Keratinocyte (primary cell): ENCODE measurements at places on chromosomes 3 and 15.

DNA sequence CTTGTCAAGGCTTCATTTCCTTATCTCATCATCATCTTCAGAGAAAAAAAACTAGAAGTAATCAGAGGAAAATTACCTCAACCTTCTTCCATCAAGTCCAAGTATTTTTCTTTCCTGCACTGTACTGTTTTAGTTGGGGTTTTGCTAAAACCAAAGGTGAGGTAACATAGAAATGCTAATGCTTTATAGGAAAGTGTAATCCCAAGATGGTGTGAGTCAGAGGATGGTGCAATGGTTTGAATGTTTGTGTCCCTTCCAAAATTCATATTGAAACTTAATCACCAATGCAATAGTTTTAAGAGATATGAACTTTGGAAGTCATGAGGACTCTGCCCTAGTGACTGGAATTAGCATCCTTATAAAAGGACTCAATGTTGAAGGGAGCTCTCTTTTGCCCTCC, 79.5 kb downstream of the KBTBD8 start:
- no peak for DNase-seq

DNA sequence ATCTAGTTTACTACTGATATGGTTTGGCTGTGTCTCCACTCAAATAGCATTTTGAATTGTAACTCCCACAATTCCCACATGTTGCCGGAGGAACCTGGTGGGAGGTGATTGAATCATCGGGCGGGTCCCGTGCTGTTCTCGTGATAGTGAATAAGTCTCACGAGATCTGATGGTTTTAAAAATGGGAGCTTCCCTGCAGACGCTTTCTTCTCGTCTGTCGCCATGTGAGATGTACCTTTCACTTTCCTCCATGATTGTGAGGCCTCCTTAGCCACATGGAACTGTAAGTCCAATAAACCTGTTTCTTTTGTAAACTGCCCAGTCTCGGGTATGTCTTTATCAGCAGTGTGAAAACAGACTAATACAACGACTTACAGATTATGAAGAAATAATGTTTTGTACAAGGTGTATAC, 35.6 kb upstream of the PYDC2 start:
- no peak for DNase-seq

GRCh38 chr3:71585887-71586809, 2.6 kb upstream of the FOXP1 start:
- DNase-seq = no peak

DNA sequence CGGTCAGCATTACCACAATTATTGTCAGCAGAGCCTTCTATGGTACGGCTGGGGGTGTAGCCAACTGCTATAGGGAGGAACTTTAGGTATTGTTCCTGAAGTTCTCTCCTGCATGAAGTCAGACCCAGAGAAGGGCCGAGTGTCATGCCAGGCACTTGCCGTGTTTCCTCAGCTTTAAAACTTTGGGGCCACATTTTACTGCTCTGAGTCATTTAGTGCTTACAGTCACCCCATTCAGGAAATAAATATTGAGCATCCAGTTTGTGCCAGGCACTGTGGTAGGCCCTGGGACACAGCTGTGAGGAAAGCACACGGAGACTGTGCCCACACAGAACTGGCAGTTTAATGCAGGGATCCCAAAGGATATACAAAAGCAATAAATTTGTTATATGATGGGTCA, 54.5 kb upstream of the APEH start:
- no peak for DNase-seq

- no peak for DNase-seq
These were observed 155.5 kb upstream of the TNIK start for GRCh38 chr3:171615686-171616085.
